ENCODE measurements at places on chromosomes 12 and 14.
A peak's percentile ranks its signal among the peaks of the same experiment; 100 is the strongest.

- DNase-seq = no peak
Observed at GRCh38 chr14:101719708-101720107, 41.8 kb upstream of the PPP2R5C start.

- DNase-seq = no peak
Observed at GRCh38 chr14:58026967-58027366, 125.0 kb downstream of the ARMH4 start.

GRCh38 chr12:119157978-119158377 is 20.8 kb upstream of the HSPB8 start:
- DNase-seq = no peak

DNA sequence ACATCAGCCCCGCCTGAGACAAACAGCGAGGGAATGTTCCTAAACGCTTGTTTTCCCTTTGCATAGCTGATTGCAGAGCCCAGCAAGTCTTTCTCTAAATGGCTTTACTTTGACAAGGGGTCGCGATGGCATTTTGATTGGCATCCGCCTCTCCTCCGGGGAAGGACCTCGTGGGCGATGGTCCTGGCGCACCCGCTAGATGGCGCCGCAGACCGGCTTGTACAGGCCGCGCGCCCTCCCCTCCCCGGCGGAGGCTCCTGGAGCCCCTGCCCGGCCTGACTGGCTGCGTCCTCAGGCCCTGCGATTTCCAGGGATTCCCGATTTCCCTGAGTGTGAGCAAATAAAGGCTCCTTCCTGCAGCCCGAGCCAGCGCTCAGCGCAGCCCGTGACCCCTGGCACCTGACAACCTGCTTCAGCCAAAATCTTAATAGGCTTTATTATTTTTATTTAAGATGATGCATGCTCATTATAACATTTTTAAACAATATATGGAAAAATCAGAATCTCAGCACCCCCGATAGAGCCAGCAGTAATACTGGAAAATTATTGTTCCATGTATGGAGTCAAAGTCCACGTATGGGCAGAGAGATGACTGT is 468.3 kb downstream of the AACS start:
- DNase-seq = peak; percentile 16

DNA sequence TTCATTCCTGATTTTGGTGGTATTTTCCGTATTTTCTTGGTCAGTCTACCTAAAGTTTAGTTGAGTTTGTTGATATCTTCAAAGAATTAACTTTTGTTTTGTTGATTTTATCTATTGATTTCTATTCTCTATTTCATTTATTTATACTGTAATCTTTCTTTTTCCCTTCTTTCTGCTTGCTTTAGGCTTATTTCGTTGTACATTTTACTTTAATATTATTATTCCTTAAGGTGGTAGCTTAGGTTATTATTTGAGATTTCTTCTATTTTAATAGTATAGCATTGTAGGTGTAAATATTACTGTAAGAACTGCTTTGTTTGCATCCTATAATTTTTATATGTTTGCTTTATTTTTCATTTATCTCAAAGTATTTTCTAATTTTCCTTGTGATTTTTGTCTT is 21.4 kb upstream of the KLRF1 start:
- no peak for DNase-seq

DNA sequence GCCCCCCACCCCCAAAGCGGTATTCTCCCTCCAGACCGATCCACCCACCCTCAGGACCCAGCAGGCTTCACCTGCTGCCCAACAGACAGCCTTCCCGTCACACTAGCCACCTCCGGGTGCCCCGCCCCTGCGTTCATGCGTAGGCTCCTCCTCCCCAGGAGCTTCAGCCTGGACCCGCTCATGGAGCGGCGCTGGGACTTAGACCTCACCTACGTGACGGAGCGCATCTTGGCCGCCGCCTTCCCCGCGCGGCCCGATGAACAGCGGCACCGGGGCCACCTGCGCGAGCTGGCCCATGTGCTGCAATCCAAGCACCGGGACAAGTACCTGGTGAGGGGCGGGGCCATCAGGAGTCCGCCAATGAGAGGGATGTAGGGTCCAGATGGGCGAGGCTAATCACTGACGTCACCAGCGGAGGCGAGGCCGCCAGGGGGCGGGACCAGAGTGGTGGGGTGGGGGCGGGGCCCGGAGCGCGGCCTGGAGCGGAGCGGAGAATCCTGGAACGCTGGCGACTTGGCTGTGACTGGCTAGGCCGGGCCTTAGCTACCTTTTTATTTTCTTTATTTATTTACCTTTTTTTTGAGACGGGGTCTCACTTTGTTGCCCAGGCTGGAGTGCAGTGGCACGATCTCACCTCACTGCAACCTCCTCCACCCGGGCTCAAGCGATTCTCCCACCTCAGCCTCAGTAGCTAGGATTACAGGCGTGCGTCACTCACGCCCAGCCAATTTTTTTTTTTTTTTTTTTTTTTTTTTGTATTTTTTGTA is 4.4 kb downstream of the TNS2 start:
- no peak for DNase-seq
